Eye (tissue), 1 donor: ENCODE measurements at places on chromosomes 5 and 9.
A peak's percentile ranks its signal among the peaks of the same experiment; 100 is the strongest.

DNA sequence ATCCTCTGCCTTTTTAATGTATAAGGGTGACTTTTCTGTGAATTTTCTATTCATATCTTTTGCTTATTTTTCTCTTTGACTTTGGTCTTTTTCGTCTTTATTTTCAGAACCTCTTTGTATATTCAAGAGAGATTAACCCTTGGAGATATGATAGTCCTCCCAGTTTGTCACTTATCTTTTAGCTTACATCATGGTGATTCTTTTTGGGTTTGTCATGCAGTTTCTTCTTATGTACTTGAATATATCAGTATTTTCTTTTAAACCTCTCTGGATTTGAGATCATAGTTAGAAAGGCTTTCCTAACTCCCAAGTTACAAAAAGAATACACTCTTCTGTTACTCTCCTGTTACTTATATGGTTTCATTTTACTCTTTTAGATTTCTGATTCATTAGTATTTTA, 27.5 kb upstream of the GPR21 start:
- no peak for DNase-seq

DNA sequence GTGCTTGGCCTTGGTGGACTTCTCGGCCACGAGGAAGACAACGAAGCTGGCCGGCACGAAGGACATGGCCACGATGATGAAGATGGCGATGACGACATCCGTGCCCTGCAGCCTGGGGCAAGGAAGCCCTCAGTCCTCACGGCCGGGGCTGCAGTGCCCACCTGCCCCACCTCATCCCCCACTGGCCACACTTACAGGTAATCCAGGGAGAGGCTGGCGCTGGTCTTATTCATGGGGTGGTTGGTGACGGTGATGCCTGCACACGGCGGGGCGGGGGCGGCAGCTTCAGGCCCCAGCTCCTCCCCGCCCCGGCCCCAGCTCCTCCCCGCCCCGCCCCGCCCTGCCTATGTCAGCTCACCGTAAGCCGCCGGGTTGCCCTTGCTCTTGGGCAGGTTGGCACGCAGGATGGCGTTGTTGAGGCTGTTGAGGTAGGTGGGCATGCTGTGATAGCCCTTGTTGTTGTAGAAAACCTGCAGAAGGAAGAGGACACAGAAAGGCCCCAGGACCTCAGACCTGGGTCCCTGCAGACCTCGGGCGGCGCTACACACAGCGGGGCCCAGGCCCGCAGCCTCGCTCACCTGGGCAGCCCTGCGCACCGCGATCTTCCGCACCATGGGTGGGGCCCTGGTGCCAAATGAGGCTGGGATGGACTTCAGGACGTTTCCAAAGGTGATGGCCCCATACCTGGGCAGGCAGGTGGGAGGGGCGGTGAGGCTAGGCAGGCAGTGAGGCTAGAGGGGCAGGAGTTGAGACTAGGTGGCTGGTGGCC, 15.7 kb upstream of the CLIC3 start:
- DNase-seq, result no peak

GRCh38 chr9:95495961-95496360, 20.8 kb downstream of the PTCH1 start:
- DNase-seq, result peak; percentile 55

DNA sequence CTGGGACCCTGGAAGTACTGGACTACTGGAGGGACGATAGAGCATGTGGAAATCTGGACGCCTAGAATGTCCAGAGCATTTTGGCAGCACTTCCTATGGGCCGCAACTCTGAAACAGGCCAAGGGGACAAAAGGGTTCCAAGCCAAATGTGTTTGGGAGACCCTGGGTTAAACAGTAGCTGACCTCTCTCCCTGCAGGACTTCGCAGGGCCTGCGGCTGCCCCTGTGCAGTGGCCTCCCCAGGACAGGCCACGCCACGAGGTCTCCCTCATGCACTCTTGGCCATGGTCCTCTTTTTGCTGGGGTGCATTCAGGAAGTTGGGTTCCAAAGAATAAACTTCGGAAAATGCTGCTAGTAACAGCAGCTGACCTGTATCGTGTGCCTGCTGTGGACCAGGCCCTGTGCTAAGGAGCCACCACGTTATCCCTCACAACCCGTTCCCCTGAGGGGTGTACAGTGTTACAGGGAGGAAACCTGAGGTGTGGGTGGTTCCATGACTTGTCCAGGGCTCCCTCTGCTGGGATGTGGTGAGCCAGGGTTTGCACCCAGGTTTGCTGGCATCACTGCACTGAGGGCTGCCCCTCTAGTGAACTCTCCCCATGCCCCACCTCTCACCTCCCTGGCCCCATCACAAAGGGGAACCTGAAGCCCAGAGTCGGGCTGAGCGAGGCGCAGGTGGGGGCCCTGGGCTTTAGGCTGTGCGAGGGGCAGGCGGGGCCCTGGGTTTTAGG, 79.4 kb downstream of the AMBP start:
- no peak for DNase-seq

DNA sequence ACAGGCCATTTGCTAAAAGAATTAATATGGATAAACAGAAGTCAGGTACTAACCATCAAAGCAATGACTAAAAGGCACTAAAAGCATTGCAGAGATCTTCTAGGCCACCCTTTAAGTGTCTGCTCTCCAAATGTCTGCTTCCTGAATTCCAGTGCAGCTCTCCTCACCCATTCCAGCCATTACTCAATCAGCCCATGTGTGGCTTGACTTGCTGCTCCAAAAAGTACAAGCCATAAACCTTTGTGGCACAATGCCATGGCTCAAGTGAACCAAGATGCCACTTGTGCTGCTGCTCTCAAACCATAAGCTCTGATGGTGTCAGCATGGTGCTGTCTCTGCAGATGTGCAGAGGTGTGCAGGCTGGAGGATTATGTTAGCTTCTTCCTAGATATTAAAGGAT, 290.2 kb upstream of the POU5F2 start:
- no peak for DNase-seq

GRCh38 chr5:134005417-134006061, 764 bp upstream of the VDAC1 start:
- DNase-seq, result peak; percentile 91
